ENCODE measurements at places on chromosomes 5 and 9.

DNA sequence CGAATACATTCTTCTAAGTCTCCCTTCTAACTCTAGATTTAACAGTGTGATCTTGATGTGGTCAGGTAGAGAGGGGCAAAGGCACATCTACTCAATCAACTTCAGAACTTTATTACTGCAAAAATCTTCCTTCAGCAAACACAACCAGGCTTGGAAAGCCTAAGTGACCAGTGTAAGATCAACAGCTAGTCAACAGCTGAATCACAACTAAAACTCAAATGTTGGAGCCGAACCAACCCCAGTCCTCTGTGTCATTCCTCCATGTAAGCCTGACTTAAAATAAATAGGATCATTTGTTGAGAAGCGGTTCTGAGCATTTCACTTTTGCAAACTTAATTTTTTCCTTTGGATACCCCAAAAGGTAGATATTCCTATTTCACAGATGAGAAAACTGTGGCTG is 352.7 kb downstream of the EBF1 start:
- DNase-seq: no peak

DNA sequence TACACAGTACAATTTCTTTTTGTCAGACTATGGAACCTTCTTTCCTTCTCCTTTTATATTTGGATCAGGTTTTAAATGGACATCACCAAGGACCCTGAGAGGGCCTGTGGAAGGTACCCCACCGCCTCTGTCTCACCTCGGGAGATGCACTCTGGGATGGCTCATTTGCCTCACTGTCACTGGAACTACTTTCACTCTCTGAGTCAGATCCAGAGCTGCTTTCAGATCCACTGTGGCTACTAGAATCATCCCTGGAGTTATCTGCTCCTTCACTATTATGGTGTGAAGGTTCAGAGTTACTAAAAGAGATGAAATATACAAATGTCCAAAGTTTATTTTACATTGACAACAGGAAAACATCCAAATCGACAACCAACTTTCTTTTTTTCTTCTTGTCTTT is 24.6 kb downstream of the LEAP2 start:
- DNase-seq: no peak

DNA sequence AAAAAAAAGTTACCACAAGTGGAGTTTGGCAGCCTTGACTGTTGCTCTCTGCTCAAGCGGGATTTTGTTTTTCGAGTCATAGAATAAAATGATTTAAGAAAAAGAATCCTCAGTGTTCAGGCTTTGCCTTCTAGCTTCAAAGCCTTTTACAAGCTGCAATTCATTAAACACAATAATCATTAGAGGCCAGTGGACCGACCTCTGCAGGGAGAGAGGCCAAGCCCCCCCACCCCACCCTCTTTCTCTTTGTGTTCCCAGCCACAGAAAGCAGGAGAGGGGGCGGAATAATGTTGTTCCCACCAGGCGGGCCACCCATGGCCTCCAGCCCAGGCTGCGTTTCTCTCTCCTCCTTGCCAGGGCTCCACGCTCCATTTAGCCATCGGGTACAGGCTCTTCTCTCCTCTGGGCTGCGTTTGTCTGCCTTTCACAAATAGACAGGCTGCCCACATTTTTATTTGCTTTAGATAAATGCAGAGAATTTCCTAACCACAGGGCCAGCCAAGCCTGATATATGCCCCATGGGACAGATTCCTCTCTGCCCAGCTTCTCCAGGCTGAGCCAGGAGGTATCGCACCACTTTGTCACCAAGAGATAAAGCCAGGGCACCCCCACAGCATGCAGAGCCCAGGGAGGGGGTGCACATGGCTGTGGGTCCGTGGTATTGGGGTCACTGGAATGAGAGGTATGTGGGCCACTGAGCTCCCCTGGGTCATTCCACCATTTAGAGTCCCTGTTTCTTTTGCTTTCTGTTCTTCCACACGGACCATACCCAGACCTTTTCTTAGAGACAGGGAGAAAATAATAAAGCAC is 318.8 kb downstream of the PIK3R1 start:
- DNase-seq: peak; percentile 51

GRCh38 chr9:96567203-96567700 is 52.4 kb downstream of the CDC14B start:
- DNase-seq: no peak

DNA sequence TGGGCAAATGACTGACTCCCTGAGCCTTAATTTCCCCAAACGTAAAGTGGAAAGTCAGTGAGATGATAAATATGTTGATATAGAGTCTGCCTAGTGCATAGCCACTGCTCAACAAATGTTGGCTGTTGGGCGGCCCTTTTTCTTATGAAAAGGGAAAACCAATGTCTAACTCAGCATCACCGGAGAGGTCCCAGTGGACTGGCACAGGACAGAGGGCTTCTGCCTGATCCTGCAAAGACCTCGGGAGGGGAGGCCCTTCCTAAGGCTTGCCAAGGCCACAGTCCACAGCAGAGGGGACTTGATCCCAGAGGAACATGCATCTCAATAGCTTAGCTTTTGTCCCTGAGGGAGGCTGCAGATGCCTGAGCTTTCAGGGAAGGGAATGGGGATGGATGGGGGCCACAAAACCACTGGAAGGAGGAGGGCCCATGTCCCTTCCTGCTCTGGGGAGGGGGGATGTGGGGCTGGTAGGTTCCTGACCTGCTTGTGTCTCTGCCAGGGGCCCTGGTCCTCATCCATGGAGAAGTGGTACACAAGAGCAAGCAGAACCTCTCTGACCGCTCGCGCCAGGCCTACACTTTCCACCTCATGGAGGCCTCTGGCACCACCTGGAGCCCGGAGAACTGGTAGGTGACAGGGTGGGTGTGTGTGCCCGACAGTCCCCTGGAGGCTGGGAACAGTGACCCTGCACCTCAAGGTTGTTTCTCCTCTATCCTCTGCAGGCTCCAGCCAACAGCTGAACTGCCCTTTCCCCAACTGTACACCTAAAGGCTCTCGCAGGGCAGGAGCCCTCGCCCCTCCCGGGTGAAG is 6.3 kb downstream of the DOLK start:
- DNase-seq: no peak

DNA sequence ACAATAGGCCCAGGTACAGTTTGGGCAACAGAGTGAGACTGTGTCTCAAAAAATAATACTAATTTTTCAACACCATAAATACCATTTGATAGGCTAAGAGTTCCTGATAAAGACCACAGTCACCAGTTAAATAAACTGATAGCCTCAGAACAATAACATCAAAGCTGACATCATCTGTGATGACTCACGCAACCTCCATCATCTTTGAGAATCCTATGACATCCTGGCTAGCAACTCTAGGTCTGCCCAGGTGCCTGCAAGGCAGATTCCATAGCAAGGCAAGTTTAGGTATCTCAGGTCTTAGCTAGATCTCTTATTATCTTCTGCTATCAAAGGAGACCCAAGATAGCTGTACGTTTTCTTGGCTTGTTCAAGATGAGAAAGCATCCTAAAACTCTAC is 30.5 kb upstream of the UBAP2 start:
- DNase-seq: peak; percentile 78

- no peak for DNase-seq
Measured at GRCh38 chr5:91038180-91038808, 344.8 kb downstream of the ARRDC3 start.

- DNase-seq: no peak
Measured at GRCh38 chr5:111255169-111255568, 31.0 kb downstream of the CAMK4 start.

GRCh38 chr9:104934691-104935500 is 6.9 kb upstream of the ABCA1 start:
- no peak for DNase-seq

DNA sequence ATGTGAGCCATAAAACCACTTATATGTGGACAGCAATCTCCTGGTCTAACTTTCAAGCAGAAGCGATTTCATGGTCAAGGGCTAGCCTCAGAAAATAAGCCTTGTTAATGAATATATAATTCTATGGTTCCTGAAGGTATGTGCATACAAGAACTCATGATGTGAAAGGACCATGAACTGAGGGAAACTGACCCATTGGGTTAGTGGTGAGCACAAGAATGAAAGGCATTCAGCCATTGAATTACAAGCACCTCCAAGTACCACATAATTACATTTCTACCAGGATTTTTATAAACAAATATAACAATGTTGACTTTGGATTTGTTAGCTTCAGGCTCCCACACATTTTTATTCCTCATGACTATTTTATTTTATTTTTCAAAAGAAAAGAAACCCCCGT is 459.0 kb downstream of the TLE4 start:
- DNase-seq: no peak

- DNase-seq: peak; percentile 87
Measured at GRCh38 chr5:6708814-6709213, 4.4 kb upstream of the TENT4A start.

Measured in kidney tubule cell (primary cell).